ENCODE measurements at places on chromosomes 6 and 20.

- no peak for DNase-seq
Measured at GRCh38 chr6:133937909-133938308, 15.1 kb upstream of the TBPL1 start.

GRCh38 chr6:52666523-52666922 lies 4.4 kb upstream of the TMEM14A start:
- DNase-seq: no peak

DNA sequence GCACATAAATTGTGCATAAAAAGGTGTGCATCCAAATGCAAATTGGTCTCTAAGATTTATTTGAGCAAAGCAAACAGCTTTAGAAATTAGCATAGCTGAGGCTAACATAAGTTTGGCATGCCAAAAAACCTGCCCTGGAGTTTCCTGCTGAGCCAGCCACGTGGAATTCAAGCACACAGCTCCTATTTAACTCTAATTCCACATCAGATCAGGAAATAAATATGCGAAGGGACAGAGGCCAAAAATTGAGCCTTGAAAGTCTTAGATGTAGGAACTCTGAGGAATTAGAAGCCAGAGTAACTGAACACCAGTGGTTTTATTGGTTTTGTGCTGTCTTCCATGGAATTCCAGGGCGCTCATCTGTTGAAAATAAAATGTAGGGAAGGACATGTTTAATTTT lies 19.6 kb downstream of the SOBP start:
- DNase-seq: no peak

GRCh38 chr6:147384029-147384428 lies 124.5 kb upstream of the SAMD5 start:
- no peak for DNase-seq

DNA sequence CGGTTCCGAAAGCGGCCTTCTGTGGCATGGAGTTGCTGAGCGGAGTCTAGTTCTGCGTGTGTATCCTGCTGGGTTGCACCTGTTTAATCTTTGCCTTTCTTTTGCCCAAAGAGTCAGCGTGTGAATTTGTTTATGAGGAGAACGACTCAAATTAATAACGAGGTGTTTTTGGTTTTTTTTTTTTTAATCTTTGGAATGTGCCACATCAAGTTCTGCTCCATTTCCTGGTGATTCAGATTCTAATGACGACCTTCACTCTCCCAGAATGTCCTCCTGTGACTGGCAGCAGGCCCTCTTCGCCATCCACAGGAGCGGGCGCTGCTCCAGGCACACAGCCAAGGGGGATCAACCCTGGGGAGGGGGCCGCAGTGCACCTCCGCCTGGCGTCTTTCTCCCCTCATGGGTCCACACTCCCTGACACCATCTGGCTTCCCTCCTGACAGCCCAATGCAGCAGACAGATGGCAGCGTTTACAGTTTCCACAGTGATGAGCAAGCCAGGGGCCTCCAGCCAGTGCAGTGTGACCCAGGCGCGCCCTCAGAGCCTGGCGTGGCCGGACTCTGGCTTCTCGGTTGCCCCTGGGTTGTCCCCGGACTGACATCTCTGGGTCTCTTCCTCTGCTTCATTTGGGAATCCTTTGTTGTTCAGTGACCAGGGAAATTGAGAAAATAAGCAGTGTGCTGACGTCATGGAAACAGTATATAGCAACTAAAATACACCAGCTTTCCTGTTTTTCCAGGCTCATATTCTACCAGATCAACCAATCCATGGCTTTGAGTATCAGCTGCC lies 27.5 kb upstream of the AFDN start:
- DNase-seq: no peak

DNA sequence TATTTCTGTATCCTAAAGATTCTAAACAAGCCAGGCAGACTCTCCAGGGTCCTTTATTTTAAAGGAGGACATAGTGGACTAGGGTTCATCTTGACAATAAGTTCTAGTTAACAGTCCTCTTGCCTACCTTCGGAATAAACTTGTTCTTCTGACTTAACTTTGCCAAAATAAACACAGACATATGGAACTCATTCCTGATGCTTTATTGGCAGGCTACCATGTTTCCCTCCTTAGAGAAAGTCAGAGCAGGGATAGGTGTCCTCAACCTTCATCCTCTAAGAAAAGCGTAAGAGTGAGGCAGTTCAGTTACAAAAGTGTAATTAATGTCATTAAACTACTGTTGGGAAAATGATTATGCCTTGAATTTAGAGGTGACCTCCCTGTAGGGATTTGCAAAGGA lies 46.9 kb upstream of the NRSN1 start:
- no peak for DNase-seq

DNA sequence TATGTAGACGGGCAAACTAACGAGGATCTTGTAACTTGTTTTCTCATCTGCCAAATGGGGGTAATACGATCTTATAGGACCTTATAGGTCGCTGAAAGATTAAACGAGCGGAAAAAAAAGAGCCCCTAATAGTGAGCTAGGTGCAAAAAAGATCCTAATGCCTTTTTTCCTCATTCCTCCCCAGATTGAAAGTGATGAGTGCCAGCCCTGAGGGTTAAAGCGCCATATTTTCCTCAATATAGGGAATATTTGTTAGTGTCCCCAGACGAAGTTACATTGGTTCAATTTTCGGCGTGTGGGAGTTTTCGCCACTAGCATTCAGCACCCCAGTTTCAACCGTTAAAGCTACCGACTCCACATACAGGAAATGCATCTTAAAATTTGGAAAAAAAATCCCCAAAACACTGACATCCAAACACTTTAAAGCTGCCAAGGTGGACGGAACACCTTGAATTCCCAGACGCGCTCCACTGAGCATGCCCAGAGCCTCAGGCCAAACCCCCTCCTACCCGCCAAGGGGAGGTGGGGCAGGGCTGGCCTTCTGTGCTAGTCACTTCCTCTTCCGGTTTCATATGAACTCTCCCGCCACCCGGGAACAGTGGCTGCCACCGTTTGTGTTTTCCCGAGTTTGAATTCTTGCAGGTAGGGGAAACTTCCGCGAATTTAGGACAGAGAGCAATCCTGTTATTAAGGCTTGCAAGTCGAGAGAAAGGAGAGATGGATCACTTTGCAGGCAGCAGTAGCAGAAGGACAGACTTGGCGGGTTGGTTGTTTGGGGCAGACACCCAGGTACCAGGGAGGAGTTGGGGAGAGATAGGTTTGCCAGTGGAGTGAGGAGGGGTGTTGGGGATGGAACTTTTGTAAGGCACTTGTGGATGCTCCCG lies at the start of gene PRIM2:
PRIM2 (plus strand) TSS at position 571 of the 884 bp plus-strand sequence. CDS start 816 bp downstream, outside the sequence.
- peak; percentile 78 for DNase-seq

DNA sequence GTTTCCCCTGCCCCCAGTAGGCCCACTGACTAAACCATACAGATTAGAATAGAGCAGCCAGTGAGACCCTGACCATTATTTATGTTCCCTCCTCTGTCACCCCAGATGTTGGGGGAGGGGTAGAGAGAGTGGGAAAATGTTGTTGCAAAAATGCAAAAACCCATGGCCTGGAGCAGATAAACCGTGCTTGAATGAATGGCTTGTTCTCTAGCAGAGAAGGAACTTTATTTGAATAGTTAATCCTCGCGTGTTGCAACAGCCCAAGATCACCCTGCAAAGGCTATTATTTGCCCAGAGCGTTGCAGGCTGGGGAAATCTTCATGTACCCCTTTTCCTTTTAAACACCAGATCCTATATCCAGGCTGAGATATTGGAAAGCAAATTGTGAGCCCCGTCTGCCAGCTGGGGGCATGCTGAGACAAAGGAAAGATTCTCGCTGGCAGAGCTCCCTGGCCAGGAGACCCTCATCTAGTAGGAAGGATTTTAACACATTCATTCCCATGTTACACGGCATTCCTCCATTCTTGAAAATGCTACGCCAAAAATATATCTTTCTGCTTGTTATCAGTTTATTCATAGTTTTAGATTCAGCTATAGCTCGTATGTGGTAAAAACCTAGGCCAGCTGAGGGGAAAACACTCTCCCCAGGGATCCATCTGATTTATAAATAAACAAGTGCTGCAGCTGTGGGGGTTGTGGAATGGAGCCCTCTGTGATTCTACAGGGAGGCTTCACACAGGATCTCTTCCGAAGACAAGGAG lies 53.0 kb downstream of the LINC00237 start:
- no peak for DNase-seq

GRCh38 chr20:54534101-54534500 lies 58.7 kb downstream of the DOK5 start:
- no peak for DNase-seq

GRCh38 chr6:156009656-156010055 lies 554.0 kb upstream of the NOX3 start:
- DNase-seq: no peak

- no peak for DNase-seq
Measured at GRCh38 chr6:152146385-152146784, 338.9 kb downstream of the ESR1 start.

- DNase-seq: peak; percentile 19
Measured at GRCh38 chr6:1963596-1963995, 281.8 kb downstream of the GMDS start.

DNA sequence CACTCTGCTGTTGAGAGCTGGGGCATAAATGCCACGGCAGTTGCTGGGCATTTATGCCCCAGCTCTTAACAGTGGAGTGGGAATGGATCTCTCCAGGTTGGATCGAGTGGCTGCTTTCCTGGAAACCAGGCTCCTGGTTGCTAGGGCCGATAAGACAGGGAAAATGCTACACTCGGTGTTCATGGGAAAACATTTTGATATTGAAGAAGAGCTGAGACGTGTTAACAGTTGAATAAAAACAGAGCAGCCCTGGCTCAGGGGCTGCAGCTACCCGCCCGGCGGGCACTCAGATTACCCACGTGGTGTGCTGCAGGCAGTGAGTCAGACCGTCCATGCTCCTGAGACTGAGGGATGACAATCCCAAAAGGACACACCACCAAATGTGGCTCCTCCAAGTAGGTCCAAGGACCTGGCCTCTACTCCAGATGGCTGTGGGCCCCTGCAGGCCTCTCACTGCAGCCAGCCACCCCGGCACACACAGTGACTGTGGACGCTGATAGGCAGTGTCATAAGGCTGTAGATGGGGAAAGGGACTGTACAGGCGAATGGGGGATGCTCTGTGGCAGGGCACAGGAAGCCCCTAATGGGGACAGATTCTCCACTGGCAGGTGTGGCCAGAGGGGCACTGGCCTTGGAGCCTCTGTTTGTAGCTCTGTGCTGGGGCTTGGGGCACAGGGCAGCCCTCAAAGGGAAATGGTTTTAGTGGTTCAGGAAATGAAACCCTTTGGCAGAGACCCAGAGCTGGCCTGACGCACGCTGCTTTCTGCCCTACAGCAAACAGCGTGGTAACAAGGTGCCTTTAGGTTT lies 237.8 kb downstream of the LY86 start:
- peak; percentile 67 for DNase-seq

DNA sequence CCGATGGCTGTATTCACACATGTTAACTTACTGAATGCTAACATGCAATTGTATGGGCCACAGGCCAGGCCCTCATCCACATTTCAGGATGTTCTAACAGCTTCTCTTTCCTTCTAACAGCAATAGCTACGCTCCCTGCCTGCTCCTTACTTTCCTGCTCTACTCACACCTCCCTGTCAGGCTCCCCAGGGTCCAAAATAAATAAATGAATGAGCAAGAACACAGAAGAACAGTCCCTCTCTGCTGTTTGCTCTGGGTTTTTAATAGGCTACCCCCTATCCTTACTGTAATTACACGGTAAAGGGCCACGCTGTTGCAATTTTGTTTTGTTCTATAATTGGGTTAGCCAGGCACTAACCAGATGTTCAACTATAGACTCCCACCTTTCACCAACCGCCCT lies 135.6 kb downstream of the GMDS start:
- no peak for DNase-seq

DNA sequence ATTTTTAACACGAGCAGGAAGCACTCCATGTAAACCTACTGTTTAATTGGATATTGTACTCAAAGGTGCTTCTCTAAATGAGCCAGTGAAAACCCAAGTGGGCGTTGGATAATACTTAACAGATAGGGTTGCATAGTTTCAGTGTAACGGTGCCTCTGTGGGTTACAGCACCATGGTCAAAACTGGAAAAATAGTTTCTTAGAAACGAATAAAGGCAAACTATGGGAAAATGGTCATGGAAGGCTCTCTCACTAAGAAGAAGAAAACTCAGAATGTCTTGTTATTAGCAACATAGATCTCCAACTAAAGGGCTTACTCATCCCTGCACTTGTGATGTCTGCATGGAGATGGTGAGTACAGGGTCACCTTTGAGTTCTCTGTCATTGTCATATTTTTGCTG lies 59.1 kb upstream of the NEDD9 start:
- no peak for DNase-seq

DNA sequence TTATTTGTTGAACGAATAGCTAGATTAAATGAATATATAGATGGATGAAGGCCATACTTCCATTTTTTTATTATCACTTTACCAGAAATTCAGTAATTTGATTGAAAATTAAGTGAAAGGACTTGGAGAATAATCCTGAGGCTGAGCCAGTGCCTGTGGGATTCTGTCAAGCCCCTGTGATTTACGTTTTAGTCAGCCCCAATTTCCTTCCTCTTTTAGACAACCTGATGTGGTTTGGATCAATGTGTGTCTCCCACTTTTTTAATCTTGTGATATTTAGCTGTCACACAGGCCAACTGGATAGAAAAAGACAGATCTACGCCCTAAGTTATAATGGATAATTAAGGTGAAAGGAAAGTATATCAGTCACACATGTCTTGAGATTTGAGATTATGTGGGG lies 188.8 kb downstream of the EDN1 start:
- peak; percentile 8 for DNase-seq

DNA sequence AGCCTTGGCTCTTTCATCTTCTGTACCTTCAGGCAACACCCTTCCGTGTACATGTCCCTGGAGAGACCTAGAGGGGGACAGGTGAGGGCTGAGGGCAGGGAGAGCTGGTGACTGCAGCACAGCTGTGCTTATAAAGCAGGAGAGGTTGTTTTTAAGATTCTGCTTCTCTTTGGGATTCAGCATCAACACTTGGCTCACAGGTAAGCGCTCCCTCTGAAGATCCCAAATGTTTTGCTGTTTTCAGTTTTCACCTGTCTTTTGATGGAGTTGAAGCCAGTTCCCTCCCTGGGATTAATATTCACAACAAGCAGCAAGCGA lies 19.4 kb upstream of the TRAF3IP2 start:
- no peak for DNase-seq

GRCh38 chr6:39829331-39829730 lies 37.2 kb downstream of the DAAM2 start:
- no peak for DNase-seq

- DNase-seq: no peak
Measured at GRCh38 chr20:52518735-52519134, 327.2 kb upstream of the ZFP64 start.

- no peak for DNase-seq
Measured at GRCh38 chr6:167094436-167094819, 28.5 kb upstream of the CCR6 start.

GRCh38 chr20:11712639-11713160 lies 205.0 kb upstream of the BTBD3 start:
- no peak for DNase-seq

GRCh38 chr6:27471365-27472115 lies 1.4 kb downstream of the ZNF184 start:
- DNase-seq: no peak

DNA sequence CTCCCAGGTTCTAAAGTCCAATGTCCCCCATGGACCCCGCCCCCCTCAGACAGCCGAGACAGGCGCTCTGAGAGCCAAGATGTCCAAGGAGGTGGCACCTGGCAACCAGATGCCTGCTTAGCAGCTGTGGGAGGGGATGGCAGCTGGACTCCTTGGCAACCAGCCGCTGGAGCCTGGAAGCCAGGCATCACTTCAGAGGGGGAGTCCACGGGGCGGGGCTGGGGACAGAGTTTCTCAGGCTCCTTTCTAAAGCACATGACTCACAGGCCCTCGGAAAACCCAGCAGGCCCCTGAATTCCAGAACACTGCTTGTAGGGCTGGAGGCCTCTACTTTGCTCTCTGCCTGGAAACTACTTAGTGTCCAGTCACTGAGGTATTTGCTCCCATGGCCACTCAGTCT lies 51.5 kb downstream of the PREX1 start:
- DNase-seq: no peak

GRCh38 chr6:108524528-108525248 lies 36.0 kb upstream of the FOXO3 start:
- no peak for DNase-seq

All from GDM1 (cell line).